ENCODE measurements at places on chromosomes 5 and 9.

- no peak for DNase-seq
Observed at GRCh38 chr9:91341258-91341746, 20.4 kb downstream of the AUH start.

- DNase-seq, result no peak
Observed at GRCh38 chr9:97405551-97405950, 6.3 kb upstream of the TDRD7 start.

- no peak for DNase-seq
Observed at GRCh38 chr9:129964901-129965734, 77.9 kb downstream of the FNBP1 start.

DNA sequence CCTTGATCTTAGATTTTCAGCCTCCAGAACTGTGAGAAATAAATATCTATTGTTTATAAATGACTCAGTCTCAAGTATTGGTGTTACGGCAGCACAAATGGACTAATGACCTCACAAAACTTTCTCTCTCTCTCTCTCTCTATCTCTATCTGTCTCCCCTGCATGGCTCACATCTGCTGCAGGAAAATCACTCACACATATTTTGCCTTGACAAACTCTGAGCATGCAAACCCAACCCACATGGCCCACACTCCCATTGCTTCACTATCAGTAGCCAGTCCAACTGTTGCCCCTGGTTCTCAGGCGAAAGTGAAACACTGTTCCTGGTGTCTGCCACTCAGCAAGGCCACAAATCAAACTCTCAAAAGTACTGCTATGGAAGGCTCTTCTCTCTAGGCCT, 66.4 kb upstream of the PIK3R1 start:
- no peak for DNase-seq

DNA sequence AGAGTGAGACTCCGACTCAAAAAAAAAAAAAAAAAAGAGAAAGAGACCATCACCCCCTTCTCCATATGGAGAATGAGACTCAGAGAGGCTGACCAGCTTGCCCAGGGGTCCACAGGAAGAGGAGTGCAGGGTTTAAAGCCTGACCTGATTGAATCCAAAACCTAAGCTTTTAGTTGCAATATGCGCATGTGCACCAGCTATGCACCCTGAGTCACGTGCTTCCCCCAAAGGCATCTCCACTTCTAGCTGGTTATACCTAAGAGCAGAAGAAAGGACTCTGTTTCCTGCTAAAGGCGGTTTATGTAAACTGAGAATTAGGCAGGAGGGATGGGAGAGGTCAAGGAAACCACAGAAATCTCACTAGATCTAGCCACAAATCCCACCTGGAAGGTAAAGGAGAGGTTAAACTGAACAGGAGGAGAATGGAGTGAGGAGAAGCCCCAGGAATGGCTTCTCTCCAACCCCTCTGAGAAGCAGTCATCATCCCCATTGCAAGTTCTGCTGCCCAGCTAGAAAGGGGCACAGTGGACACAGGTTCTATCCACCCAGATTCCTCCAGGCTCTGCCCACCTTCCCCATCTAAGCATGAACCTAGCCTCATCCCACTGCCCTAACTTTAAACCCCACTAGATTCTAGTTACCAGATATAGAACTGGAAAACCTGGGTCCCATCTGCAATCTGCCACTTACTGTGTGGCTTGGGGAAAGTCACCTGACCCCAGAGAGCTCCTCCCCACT, 171.3 kb downstream of the ACTL7B start:
- no peak for DNase-seq

GRCh38 chr5:139344177-139344576, 2.5 kb downstream of the PAIP2 start:
- DNase-seq, result no peak

GRCh38 chr5:67211926-67212325, 15.3 kb upstream of the CD180 start:
- no peak for DNase-seq

DNA sequence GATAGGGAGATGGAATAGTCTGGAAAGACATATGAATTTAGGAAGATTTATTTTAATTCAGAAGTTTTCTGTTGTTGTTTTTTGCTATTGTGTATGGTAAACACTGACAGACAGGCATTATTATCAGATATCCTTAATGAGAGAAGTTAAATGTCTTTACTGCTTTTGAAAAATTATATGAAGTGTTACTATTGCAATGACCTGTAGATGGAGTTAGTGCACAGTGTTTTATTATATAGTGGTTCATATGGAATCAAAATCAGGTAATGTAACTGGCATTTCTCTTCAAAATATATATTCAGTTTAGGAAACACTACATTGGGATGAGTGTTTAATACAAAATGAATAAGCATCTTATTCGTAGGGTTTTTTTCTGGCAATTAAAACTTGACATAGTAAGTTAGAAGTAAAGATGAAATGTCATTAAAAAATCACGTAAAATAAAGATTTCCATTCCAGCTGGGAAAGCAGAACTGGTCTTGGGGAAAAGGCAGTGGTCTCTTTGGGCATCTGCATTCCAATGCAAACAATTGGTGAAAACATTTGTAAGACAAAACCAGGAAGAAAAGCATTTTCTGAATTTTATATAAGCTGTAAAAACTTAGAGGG, 3.9 kb downstream of the GABRA1 start:
- DNase-seq, result no peak

DNA sequence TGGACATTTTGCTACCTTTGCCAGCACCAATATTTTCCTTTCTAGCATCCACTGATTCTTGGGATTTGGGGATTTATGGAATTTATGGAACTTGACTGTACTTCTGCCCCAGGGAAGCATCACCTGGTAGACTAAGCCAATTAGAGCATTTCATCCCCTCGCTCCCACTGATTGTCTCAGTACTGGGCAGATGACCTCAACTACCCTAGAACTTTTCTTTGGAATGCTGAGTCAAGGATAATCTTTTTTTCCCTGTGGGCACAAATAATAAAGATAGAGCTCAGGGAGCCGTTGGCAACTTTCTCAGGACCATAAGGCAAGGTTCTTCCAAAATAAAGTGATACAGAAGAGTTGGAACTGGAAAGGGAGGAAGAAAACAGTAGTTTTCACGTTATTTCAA, 438.4 kb downstream of the PLK2 start:
- no peak for DNase-seq

- no peak for DNase-seq
Observed at GRCh38 chr5:151110992-151111391, 30.2 kb upstream of the TNIP1 start.

DNA sequence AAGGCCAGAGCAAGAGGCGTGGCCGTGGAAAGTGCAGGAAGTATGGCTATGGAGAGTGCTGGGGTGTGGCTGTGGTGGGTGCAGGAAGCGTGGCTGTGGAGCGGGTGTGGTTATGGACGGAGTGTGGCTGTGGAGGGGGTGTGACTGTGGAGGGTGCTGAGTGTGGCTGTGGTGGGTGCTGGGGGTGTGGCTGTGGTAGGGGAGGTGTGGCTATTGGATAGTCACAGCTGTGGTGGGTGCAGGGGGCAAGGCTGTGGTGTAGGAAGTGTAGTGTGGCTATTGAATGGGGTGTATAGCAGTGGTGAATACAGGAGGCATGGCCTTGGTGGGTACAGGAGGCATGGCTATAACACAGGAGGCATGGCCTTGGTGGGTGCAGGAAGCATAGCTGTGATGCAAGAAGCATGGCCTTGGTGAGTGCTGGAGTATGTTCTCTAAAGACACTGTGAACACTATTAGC, 40.8 kb upstream of the SPATA31C2 start:
- DNase-seq, result no peak

DNA sequence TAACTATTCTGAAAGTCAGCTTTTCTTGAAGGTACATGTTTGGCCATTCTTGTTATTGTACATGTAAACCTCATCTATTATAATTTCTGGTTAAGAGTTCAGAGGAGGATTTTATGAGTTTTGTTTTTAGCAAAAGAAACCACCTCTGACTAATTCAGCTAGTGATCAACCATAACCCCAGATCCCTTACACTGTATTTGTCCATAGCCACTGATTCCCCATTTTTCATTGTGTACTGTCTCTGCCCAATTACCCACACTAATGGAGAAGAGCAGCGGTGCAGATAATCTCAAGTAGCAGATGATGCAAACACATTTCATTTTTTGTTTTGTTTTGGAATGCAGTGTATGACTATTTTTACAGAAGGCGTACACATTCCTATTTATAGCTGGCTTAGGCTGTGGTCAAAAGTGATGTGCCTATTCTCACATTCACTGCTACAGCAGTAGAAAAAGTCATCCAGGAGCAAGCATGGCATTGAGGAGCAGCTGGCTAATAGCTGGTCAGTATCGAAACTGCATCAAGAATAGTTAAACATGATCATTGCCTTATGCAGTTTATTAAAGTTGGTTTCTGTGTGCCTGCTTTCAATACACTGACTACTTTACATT, 988.3 kb downstream of the DTWD2 start:
- no peak for DNase-seq

DNA sequence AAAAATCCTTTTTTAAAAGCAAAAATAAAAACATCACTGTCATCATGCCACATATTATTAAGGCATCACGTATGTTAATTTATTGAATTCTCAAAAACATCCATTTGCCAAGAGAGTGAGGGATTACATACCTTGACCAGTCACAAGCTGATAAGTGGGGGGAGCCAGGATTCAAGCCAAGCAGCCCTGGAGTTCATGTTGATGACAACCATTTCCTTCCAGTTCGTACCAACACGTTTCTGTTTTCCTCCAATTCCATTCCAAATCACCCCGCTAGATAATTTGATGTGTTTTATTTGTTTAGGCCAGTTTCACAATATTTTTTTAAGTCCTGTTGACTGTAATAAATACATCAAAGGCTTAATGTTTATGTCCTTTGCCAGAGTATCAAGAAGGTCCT, 53.0 kb downstream of the SLC1A3 start:
- no peak for DNase-seq

DNA sequence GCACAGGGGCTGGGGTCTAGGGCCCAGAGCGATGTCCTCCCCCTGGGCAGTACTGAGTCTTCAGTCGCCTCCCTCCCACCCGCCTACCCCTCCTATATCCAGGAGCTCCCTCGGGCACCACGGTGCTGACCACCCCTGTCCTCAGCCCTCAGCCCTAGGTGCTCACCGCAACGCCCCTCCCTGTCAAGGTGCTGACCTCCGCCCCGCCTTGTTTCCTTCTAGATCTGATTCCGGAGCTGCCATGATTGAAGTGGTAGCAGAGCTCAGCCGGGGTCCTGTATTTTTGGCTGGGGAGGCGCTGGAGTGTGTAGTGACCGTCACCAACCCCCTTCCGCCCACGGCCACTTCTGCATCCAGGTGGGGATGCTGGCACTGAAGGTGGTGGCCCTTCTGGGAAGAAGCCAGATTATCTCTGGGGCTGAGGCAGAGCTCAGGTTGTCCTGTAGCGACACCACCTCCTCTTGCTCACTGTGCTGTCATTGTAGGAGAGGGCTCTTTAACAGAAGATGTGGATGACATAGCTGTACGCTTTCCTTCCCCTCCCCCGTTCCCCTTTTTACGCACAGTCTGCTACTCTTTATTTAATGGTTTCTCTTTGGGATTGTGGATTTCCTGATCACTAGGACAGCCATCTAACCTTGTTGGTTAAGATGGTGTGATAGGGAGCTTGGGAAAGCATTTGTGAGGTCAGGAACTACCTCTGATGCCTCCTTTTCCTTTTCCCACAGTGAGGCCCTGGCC, 598 bp downstream of the RGP1 start:
- peak; percentile 25 for DNase-seq

- DNase-seq, result no peak
Observed at GRCh38 chr5:37668524-37669047, 171.3 kb downstream of the GDNF start.

- DNase-seq, result no peak
Observed at GRCh38 chr5:142794537-142794936, 24.4 kb downstream of the ARHGAP26 start.

DNA sequence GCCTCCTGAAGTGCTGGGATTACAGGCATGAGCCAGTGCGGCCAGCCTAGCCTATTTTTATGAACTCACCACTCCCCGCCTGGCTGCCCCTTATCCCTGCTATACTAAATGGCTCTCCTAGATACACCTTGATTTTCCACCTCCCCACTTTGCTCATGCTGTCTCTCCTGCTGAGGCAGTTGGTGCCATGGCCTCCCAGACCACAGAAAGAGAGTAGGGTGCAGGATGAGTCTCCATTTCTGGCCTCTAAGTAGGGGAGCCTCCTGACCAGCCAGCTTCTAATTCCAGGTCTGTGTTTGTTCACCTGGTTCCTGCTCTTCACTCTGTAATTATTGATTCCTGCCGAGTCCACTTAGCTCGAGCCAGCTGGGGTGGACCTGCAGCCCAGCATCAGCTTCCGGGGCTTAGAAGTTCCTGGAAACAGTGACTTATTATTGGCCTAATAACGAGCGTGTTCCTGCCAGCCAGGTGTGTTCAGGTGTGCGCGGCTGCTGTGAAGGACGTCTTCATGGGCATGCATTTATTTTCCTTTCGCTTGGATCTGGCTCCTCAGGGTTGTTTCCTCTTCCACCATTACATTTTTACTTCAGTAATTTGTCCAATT, 34.0 kb downstream of the ZNF618 start:
- DNase-seq, result no peak

- DNase-seq, result no peak
Observed at GRCh38 chr9:137459601-137460362, 648 bp upstream of the NSMF start.

DNA sequence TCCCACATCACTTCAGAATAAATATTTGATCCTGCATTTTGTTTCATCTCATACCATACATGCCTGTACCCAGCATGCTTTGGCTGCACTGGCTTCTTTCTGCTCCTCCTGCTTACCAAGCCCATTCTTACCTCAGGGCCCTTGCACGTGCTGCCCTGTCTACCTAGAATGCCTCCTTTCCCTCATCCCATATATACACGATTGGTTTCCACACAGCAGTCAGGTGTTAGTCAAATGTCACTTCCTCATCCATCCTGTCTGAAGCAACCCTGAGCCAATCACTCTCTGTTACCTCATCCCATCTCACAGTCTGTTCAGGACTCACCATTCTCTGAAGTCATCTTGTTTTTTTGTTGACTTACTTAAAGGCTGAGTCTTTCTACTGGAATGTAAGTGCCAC, 30.3 kb downstream of the CAST start:
- DNase-seq, result no peak

GRCh38 chr5:102853680-102854079, 98.6 kb downstream of the PAM start:
- no peak for DNase-seq

- no peak for DNase-seq
Observed at GRCh38 chr5:56460681-56461191, 227.6 kb upstream of the ANKRD55 start.

- DNase-seq, result no peak
Observed at GRCh38 chr5:10308844-10309243, 1.1 kb upstream of the CMBL start.

DNA sequence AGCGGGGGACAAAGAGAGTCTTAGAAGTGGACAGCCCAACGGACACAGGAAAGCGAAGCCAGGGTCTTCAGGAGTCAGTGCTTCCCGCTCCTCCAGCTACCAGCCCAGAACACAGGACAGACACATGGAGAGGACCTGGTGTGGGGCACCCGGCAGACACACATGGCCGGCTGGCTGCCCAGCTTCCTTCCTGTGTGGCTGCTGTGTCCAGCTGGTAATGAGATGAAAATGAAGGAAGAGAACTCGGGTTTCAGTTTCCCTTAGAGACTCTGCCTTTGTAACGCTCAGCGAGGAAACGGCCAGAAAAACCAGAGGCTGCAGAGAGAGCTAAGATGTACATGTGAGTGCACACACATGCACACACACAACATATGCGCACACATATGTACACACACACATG, 87.5 kb downstream of the SECISBP2 start:
- peak; percentile 65 for DNase-seq
